ENCODE measurements at places on chromosomes 1 and 21.

GRCh38 chr1:101237229-101237837, 514 bp downstream of the S1PR1 start:
- no peak for DNase-seq

- peak; percentile 65 for DNase-seq
Measured at GRCh38 chr1:109151146-109151990, 37.5 kb downstream of the ELAPOR1 start.

GRCh38 chr1:220755309-220755708, 7.2 kb downstream of the MTARC2 start:
- no peak for DNase-seq

GRCh38 chr1:12056331-12056841, 6.7 kb upstream of the TNFRSF8 start:
- no peak for DNase-seq

Measured in stromal cell of bone marrow (primary cell).